ENCODE measurements at places on chromosomes 11 and 22. TPM values are rescaled to one million over a fixed set of nuclear protein-coding genes. Genes with fewer than 3 reads are reported as not detected.

GRCh38 chr11:581752-582151 lies 5.5 kb downstream of the PHRF1 start:
- peaks cover 30% of the 10 kb centered on the region for H3K4me1 ChIP-seq
- no peak for DNase-seq
- H3K4me3 ChIP-seq: no peak overlapping the region
- H3K36me3 ChIP-seq: peaks cover 8% of the 10 kb centered on the region

DNA sequence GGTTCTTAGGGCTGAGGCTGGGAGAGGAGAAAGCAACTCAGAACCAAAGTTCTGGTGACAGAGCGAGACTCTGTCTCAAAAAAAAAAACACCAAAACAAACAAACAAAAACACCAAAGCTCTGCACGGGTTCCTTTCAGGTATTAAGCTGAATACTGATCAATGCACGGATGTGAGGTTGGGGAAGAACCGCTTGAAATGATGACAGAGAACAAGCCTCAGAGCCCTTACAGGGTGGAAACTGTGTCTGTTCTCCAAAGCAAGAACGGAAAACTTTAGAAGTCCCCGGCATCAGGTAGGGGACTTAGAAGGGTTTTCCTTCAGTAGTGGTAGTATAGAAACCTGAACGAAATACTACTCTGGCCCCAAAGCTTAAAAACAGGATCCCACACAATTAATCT lies 260.0 kb downstream of the TBC1D22A start:
- H3K4me3 ChIP-seq: no peak overlapping the region
- no peaks in the 10 kb centered on the region for H3K27me3 ChIP-seq
- peaks cover 15% of the 10 kb centered on the region for H3K36me3 ChIP-seq

GRCh38 chr22:46415776-46416519 lies 80.4 kb downstream of the TRMU start:
- H3K4me3 ChIP-seq: no peak overlapping the region
- peaks cover 2% of the 10 kb centered on the region for H3K4me1 ChIP-seq
- DNase-seq: no peak
- peaks cover 5% of the 10 kb centered on the region for H3K27me3 ChIP-seq
- peaks cover 4% of the 10 kb centered on the region for H3K36me3 ChIP-seq

DNA sequence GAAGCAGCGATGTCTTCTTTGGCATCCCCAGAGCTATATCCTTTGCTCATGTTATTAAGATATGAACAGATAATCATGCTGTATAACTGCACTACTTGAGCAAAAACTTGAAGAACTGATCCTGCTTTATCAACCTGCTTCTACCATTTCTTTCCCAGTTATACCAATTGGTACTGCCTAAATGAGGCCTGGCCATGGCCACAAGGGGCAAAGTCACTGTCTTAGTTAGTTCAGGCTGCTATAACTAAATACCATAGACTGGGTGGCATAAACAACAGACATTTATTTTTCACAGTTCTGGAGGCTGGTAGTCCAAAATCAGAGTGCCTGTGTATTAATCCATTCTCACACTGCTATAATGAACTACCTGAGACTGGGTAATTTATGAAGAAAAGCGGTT lies 37.5 kb downstream of the DEUP1 start:
- H3K36me3 ChIP-seq: peaks cover 11% of the 10 kb centered on the region
- DNase-seq: no peak
- no peak overlapping the region for H3K27ac ChIP-seq
- no peaks in the 10 kb centered on the region for H3K4me1 ChIP-seq
- H3K4me3 ChIP-seq: no peak overlapping the region

GRCh38 chr22:35733791-35734516 lies 16.3 kb downstream of the APOL5 start:
- no peaks in the 10 kb centered on the region for H3K27me3 ChIP-seq
- no peaks in the 10 kb centered on the region for H3K4me1 ChIP-seq
- no peak overlapping the region for H3K27ac ChIP-seq
- DNase-seq: no peak

DNA sequence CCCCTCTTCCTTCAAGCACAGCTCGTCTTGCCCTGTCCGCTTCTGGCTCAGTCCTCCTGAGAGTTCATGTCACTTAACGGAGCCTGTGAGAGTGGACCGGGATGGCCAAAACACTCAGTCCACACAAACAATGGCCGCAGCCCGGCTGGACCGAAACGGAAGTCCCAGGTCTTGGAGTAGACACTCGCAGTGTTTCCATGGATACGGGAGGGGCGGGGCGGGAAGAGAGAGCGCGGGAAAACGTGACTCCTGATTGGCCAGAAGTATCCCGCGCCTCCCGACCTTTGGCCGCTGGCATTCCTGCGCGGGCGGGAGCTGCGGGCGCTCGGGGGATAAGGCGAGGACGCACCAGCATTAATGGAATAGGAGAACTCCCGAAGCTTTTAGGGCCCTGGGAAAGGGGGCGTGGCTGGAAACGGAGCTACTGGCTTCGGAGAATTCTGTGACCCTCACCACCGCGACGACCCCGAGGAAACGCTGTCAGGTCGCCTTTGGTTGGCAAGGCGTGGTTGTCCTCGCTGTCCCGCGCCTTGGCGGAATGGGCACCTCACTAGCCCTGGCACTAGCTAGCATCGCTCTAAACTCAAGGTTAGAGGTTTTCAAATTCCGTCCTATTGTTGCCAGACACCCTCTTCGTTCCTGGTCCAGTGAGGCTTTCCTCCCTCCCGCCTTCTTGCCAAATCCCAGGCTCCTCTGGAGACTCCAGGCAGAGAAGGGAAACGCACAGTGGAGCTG lies at the start of the genes NLRP14 and ZNF214:
TSS of gene NLRP14 (plus strand) at position 297 of the 735 bp plus-strand sequence. CDS start 18,108 bp downstream, outside the sequence.
TSS of gene ZNF214 (minus strand) at position 164 of the 735 bp plus-strand sequence. CDS start 17,511 bp downstream, outside the sequence.
- peak; percentile 86 for DNase-seq
- peaks cover 3% of the 10 kb centered on the region for H3K36me3 ChIP-seq

DNA sequence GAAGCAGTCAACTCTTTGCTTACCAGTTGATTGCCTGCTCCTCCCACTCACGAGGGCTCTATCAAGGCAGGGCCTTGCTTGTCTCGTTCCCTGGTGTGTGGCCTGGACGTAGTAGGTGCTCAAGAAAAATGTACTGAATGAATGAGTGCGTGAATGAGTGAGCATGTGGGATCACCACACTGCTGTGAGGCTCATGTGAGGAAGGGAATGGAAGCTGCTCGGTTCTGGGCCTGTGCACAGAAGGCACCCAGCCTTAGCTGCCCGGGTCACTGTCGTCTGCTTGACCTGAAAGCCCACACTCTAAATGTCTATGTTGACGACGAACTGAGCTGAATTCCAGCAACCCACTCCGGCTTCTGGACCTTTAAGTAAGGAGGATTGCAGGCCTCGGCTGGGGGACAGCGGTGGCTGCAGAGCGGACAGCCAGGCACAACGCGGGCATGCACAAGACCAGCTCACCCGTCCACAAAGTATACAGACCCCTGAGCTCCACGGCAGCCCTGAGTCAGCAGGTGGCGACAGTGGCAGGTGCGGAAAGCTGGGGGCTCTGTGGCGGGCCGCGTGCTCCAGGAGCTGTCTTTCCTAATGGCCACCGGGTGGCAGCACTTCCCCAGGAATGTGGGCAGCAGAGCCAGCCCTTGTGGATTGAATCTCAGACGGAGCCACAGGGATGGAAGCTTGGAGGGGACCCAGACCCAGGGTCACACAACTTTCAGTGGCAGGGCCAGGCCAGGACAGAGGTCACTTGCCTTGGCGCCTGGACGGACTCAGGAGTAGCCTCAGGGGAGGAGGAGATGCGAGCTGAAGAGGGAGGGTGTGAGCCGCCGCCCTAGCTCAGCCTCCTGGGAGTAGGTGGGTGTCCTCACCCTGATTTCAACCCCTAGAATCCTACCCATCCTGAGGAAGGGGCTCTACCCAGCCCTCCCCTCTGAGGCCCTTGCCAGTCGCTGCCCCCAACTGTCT lies 5.0 kb upstream of the PICK1 start:
- no peaks in the 10 kb centered on the region for H3K4me1 ChIP-seq
- H3K27ac ChIP-seq: no peak overlapping the region
- no peaks in the 10 kb centered on the region for H3K36me3 ChIP-seq
- H3K4me3 ChIP-seq: no peak overlapping the region

- DNase-seq: no peak
- no peaks in the 10 kb centered on the region for H3K4me1 ChIP-seq
- peaks cover 3% of the 10 kb centered on the region for H3K27me3 ChIP-seq
- H3K27ac ChIP-seq: no peak overlapping the region
- no peak overlapping the region for H3K4me3 ChIP-seq
These were observed 45.3 kb downstream of the ISX start for GRCh38 chr22:35111244-35111643.

DNA sequence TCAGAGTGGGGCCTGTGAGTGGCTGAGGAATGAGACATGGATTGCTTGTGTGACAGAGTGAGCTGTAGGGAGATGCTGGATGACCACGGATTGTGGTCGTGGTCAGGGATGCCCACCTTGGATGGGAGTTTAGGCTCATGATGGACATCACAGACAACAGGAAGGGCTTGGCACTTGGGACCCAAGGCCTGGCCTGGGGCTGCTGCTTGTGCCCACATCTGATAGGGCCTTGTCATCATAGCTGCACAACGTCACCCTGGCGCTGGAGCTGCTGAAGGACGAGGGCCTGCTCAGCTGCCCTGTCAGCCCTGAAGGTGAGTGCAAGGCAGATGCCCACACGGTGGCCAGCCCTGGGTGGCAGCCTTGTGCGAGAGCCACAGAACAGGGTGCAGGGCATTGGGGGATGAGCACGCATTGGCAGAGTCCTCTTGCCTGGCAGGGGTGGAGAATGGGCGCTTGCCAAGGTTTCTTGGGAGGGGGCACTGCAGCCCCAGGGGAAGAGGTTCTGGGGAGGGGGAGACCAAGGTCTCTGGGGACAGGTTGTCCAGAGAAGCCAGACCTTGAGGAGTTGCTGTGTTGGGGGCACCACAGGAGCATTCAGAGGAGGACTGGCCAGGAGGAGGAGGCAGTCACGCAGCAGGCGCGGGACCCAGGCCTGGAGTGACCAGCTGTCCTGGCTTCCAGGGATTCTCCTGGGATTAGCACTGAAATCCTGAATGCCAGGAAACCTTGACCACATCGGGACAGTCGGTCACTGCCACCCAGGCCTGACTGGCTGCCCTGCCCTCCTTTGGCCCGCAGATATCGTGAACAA lies 25.0 kb downstream of the PARVG start:
- no peaks in the 10 kb centered on the region for H3K36me3 ChIP-seq
- DNase-seq: no peak
- H3K4me1 ChIP-seq: no peaks in the 10 kb centered on the region

POU2AF2 gene
- total RNA-seq: not detected

LGR4 gene
- total RNA-seq: 138 TPM

OR56A1 gene
- total RNA-seq: not detected

MMP13 gene
- not detected for total RNA-seq

SLC5A1 gene
- not detected for total RNA-seq

Measured in progenitor cell of endocrine pancreas (in vitro differentiated cells).